ENCODE measurements at places on chromosomes 6 and 20.

GRCh38 chr6:143538374-143538773 lies 26.9 kb upstream of the FUCA2 start:
- DNase-seq, result no peak

DNA sequence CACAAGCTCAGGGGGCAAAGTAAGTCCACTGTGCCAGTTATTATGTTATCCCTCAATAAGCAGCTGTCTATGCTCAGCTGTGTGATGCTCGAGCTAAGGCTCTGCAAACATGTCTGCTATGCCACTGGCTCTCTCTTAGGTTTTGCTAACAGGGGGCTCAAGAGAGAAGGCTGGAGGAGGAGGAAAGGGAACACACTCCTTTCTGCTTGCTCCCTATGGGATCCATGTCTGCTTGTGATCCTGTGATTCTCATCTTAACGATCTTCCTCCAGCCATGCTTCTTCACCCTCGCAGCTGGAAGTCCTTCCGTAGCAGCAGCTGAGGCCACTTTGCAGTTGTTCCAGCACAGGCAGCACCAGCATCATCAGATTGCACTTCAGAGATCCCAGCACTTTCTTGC lies 37.0 kb upstream of the IGF2R start:
- DNase-seq, result no peak

DNA sequence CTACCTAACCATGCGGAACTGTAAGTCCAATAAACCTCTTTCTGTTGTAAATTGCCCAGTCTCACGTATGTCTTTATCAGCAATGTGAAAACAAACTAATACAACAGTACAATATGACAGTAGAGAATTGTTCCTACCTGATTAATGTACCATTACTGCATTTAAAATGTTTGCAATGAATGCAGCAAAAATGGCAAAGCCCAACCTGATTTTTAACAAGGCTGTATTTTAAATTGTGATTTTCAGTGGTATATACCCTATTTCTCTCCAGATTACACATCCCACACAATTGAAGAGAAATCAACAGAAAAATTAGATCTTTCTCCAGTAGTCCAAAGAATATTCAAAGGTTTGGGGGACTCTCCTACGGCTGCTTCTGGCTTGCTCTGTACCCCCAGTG lies 3.3 kb upstream of the PCSK2 start:
- no peak for DNase-seq

DNA sequence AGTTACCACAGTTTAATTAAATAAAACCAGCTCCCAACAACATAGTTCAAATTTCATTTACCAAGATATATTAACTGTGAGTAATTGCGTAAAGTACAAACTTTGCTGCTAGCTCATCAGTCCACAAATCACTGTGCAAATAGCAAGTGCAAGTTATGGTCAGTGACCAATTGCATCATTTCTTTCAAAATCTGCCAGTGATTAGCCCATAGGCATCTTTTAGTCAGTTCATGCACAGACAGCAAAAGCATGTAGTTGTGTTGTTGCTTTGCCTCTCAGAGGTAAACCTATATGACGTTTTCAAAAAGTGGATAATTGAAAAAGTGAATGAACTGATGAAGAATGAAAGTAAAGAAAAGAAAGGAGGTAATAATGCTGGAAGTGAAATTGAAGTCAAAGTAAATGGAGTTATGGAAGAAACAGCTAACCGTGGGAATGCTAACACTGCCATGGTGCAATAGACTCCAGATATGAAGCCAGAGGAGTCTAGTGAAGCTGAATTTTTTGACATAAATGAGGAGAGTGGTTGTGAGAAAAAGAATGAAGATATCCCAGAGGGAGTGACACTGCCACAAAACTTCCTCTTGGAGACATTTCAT lies 36.5 kb downstream of the ENPP1 start:
- DNase-seq, result peak; percentile 18

- peak; percentile 81 for DNase-seq
Observed at GRCh38 chr20:34549291-34549928, 9.1 kb upstream of the MAP1LC3A start.

- DNase-seq, result no peak
Observed at GRCh38 chr20:10379761-10380160, 54.3 kb downstream of the MKKS start.

- DNase-seq, result peak; percentile 88
Observed at GRCh38 chr20:41340327-41341055, at the start of gene LPIN3. Gene LPIN3, plus strand, starts transcription at chr20:41340821. Its CDS starts 4,983 bp downstream, at chr20:41345804.

DNA sequence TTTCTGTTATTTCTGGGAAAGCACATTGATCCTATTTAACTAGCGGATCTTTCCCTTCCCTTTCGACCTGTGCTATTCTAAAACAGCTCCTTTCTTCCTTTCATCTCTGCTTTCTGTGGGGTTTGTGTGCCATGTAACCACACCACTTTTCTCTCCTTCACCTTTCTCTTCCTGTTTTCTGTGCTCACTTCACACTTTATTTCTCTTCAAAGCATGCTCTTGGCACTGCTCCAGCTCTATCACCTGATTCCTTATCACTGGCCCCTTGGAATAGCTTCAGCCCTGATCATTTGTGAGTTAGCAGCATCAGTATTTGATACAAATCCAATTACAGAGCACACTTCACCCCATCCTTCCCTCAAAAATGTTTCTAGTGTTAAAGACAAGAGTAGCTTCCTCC lies 8.1 kb upstream of the METTL24 start:
- DNase-seq, result no peak
